ENCODE measurements at places on chromosomes 4 and X.

- DNase-seq = no peak
These were observed 22.1 kb downstream of the TMEM154 start for GRCh38 chr4:152657657-152658056.

- no peak for DNase-seq
These were observed 44.7 kb upstream of the IGFBP7 start for GRCh38 chr4:57154926-57155325.

GRCh38 chr4:47715716-47716416, 122.0 kb downstream of the CORIN start:
- no peak for DNase-seq

- DNase-seq = no peak
These were observed 73.1 kb downstream of the MTHFD2L start for GRCh38 chr4:74230902-74231499.

GRCh38 chr4:25174674-25175073, 14.4 kb upstream of the SEPSECS start:
- no peak for DNase-seq

DNA sequence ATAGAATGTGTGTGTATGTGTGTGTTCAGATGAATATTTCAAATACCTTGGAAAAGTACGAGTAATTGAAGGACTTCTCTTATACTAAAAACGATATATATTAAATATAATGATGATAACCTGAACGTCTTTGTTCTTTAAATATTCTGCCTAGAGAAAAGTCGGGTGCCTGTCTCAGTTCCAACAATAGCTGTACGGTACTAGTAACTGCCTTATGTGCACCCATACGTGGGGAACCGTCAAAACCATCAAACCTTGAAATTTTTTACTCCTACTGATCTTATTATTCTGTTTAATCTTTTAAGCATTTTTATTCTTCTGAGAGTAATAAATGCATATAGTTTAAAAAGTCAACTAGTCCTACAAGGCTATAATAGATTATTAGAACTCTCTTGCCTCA, 1045.7 kb downstream of the C4orf33 start:
- no peak for DNase-seq

GRCh38 chr4:124484940-124485339, 227.6 kb downstream of the ANKRD50 start:
- no peak for DNase-seq

DNA sequence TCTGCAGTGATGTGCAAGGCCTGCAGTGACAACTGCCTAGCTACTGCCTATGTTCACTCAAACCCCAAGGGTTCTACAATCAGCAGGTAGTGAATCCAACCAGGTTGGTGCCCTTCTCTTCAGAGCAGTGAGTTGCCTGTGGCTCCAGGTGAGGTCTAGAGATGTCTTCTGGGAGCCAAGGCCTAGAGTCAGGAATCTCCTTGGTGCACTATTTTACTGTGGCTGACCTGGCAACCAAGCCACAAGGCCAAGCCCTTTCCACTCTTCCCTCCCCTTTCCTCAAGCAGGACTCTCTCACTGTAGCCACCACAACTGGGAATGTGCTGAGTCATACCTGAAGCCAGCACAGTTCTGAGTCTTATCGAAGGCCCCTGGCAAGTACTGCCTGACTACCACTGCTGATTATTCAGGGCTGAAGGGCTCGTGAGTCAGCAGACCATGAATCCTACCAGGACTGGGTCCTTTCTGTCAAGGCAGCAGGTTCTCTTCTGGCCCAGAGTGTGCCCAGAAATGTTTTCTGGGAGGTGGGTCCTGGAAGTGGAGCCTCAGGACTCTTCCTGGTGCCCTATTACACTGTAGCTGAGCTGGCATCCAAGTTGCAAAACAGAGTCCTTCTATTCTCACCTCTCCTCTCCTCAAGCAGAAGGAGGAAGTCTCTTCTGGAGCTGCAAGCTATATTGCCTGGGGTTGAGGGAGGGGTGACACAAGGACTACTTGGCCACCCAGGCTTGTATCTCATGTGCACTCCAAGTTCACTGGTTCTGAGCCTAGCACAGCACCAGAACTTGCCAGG, 111.6 kb downstream of the BTC start:
- no peak for DNase-seq

- no peak for DNase-seq
These were observed 37.0 kb upstream of the CD99L2 start for GRCh38 chrX:150935467-150935866.

DNA sequence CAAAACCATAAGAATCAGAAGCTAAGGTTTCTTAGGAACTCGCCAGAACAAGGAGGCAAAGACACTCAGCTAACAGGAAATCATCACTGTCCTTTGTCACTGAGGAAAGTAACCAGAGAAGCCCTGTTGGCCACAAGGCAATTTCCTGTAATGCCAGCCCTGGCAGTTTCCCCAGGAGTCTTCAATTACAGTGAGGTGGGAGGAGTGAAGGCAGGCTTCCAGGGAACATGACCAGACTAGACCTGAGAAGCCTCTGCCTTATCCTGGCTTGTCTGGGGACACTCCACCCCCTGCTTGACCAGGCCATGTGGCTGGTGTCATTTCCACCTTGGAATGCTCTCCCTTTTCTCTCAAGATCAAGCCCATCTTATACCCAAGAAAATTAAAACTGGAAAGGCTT, 125.3 kb downstream of the COL4A6 start:
- no peak for DNase-seq

GRCh38 chr4:49032440-49033161, 46.5 kb downstream of the CWH43 start:
- no peak for DNase-seq

DNA sequence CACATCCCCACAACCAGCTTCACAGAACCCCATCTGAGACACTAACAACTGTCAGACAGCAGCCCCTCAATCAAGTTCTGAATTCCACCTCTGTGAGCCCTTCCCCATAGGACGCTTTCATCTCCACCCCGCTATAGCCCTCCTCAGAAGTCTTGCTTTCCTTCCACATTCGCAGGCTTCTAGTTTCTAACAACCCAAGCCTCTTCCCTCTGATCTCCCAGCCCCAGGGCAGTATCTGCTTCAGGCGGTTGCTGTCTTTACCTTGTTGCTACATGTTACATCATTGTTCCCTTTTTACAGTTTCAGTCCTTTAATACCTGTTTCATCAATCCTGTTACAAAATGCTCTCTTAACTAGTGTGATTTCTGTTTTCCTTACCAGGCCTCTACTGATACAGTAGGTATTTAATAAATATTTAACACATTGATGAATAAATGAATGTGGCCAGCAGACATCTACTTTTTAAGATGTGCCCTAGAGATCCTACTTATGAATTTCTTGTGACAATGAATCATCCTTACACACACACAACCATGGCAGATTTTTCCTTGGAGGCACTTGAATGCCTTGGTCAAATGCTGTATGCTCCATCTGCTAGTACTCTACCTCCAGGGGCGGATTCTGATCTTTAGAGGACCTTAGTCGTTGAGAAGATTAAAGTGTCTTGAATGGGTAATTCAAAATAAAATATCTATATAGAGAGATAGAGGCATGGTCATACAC, 164.7 kb upstream of the SLIT2 start:
- DNase-seq = no peak

DNA sequence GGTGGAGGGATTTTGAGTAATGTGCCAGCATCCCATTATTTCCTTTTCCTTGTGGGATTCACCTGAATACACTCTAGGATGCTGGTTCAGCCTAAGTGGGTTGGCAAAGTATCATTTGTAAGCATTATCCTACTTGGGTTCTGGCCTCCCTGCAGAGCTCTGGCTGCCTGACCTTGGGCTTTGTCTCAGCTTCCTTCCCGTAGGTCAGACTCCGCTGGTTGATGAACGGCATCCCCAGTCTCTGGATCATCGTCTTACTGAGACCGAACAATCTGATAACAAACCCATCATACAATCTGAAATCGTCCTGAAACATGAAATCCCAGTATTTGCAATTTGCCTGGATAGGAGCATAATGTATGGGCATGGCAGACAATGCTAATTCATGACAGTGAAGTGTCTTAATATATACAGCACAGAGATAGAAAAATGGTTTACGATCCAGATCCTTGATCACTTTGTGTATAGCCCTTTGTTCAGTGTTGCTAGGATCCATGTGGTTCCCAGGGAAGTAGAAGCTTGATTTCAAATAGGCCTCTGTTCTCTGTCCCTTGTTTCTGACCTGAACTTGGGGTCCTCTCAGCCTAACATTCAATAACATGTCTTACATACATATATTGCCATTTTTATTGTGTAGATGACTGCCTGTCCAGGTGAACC, 5.5 kb downstream of the MID2 start:
- no peak for DNase-seq

GRCh38 chr4:76610751-76611547, 175.9 kb downstream of the SHROOM3 start:
- no peak for DNase-seq

DNA sequence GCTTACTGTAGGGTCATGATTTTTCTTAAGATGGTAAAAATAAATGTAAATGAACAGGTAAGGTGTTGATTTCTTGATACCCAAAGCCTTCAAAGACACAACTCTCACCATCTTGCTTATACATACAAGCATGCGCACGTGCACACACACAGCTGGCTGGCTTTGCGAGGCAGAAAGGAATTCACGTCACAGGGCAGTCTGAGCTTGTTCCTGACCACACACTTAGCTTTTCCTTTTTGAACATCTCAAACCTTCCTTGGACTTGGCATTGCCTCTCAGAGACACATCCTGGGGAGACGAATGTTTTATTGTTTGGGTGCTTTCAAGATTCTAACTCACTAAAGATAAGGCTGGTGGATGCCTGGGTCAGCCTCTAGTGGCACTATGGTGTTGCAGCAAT, 175.0 kb downstream of the NHS start:
- DNase-seq = no peak

DNA sequence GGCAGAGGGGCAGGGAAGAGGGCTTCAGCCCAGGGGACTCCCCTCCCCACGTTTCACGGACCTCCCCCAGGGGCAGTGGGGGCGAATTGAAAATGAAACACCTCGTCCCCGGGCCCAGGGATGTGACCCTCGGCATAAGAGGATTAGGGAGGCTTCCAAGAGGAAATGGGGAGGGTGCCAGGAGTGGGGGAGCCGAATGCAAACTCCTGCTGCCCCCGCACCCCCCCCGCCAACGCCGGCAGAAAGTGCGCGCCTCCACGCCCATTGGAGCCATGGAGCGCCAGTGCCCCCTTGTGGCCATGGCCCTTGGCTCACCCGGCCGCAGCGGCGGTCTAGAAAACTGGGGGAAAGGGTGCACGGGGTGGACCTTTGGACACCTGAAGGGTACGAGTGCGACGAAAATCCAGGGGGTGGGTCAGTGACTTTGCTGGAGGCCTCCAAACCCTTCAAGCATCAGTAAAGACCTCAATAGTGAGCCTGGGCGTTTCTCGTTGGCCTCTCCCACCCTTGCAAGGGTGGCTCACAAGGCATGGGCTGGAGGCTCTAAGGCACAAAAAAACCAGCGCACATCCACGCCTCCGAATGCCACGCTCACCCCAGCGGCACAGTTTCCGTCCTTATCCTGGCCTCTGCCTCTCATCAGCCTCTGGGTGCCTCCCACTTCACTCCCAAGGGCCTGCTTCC, 120.8 kb upstream of the PJA1 start:
- DNase-seq = peak; percentile 27

- DNase-seq = no peak
These were observed 82.5 kb downstream of the TBC1D9 start for GRCh38 chr4:140673729-140674128.

GRCh38 chr4:110306303-110306702, 107.9 kb upstream of the ELOVL6 start:
- no peak for DNase-seq

- no peak for DNase-seq
These were observed 976 bp downstream of the PHKA1 start for GRCh38 chrX:72713130-72713529.

GRCh38 chr4:181143250-181143854, 1099.8 kb upstream of the TENM3 start:
- peak; percentile 27 for DNase-seq

DNA sequence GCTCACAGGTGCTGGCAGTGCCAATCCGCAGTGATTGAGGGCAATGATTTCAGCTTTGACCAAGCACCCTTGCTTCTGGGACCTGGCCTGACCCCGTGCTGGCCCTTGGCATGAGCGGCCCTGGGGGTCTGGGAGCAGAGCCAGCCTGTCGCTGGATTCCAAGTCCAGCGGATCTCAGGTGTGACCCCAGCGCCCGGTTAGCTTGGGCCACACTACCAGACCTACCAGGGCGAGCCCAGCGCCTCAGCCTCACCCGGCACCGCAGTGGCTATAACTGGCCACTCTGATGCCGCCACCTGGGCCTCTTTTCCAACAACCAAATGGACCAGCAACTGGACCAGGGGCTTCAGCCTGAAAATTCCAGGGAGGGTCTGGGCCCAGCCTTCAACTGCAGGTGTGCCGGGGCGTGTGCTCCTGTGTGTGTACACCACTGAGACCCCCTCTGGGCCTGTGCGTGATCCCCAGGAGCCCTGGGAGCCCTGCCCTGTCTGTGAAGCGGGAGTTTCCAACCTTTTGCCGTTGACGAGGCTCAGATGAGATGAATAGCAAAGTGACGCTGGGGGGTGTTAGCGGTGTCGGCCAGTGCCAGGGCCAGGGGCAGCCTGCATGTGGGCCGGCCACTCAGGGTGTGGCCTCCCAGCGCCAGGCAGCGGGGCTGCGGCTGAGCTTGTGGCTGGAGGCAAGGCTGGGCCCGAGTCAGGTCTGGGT, 658 bp downstream of the SH3TC1 start:
- no peak for DNase-seq

DNA sequence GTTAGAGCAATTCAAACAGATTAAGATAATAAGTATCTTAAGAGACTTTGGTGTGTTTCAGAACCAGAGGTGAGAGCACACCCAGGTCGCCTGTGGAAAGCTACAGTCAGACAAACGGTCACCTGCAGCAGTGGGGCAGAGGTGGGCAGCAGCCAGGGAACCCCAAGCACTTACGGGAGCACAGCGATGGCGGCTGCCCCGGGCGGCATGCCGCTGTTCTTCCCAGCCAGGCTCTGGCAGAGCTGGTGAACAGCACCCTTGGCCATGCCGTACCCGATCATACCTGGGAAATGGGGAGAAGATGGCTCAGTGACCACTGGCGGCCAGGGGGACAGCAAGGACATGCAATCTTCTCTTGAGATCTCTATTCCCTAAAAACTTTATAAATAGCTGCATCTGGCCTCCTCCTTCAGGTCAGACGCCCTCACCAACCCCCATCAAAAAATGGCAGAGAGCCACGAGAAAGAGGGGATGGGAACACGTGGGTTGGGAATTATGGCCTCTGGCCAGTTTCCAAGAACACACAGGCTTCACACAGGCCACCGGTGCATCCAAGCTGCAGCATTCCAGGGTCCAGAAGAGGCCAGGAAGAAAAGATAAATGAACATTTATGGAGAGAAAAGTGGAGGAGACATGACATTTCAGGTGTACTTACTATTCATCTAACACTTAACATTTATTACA, 19.7 kb downstream of the QDPR start:
- DNase-seq = no peak

DNA sequence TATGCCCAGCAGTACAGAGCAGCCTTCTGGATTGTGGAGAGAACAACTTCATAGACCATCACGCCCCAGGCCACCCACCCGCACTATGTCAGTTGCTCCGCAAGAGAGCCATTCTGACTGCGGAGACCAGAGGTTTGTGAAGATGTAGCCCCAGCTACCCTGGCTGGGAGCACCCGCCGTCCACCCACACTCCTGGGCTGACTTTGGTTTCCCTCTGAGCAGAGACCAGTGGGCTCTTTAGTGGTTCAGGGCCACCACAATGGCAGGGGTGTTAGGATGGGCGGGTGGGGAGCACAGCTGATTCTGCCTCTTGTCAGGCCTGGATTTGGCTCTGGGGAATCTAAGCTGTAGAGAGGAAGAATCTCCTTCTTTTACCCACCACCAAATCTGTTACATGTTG, 313.4 kb downstream of the LDB2 start:
- DNase-seq = no peak

GRCh38 chr4:68655764-68656444, 14.5 kb downstream of the UGT2B15 start:
- no peak for DNase-seq
